Aorta (tissue), 5 donors: ENCODE measurements at places on chromosomes 11 and 22.

GRCh38 chr11:25247336-25247735 lies 750.5 kb downstream of the LUZP2 start:
- H3K27ac ChIP-seq = no peak overlapping the region
- no peak overlapping the region for H3K4me3 ChIP-seq
- no peaks in the 10 kb centered on the region for H3K27me3 ChIP-seq
- DNase-seq = no peak

GRCh38 chr11:110376711-110377324 lies 52.9 kb upstream of the FDX1 start:
- no peak for DNase-seq
- no peak overlapping the region for H3K27ac ChIP-seq
- H3K27me3 ChIP-seq = no peaks in the 10 kb centered on the region
- H3K4me1 ChIP-seq = no peaks in the 10 kb centered on the region

GRCh38 chr11:69406060-69406459 lies 75.4 kb upstream of the LINC01488 start:
- H3K4me1 ChIP-seq = no peaks in the 10 kb centered on the region
- H3K36me3 ChIP-seq = no peaks in the 10 kb centered on the region
- H3K27ac ChIP-seq = no peak overlapping the region
- no peak for DNase-seq
- H3K27me3 ChIP-seq = no peaks in the 10 kb centered on the region

DNA sequence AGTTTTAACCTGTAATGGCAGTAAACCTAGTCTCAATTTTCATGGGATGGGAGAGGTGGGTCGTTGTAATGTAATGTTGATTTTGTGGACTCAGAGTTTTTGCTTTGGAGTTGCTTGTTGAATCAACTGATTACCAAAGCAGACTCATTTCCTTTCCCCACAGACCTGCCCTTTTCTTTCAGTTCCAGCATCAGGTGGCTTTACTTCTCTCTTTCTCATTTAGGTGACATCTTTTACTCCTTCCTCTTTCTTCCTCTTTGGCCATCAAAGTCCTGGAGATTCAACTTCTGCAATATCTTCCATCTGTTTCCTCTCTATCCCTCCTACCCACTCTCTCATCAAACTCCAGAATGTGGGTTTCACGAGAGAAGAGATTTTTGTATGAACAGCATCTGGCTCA lies 313.9 kb downstream of the TMEM135 start:
- H3K36me3 ChIP-seq = no peaks in the 10 kb centered on the region
- no peak overlapping the region for H3K4me3 ChIP-seq
- no peak for DNase-seq
- no peak overlapping the region for H3K27ac ChIP-seq
- peaks cover 6% of the 10 kb centered on the region for H3K4me1 ChIP-seq

DNA sequence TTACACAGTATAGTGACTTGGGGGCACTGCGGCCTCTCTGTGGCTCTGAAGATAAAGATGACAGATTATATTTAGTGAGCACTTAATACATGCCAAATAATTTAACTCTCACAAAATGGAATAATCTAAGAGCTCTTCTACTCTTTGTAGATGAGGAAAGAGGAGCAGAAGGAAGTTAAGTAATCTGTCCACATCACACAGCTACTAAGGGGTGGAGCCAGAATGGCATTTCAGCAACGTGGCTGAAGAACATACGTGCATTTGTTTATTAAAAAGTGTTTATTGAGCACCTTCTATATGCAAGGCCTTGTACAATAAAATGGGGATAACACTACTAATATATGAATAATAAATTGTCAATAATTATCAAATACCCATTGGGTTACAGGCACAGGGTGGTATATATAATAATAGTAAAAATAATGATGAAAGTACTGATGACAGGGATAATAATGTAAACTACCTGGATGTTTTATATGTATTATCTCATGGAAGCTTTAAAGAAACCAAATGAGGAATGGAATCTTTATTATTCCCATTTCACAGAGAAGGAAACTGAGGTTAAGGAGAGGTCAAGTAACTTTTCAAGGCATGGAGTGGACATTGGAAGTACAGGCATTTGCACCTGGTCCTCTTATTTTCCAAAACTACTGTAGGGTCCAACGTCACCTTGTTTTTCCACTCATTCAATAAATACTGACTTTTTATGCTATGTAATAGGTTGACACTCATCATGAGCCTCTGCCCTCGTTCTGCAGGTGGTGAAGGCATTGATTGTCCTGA lies 38.0 kb upstream of the IL17RA start:
- no peak overlapping the region for H3K27ac ChIP-seq
- H3K27me3 ChIP-seq = no peaks in the 10 kb centered on the region
- H3K36me3 ChIP-seq = no peaks in the 10 kb centered on the region
- H3K4me1 ChIP-seq = no peaks in the 10 kb centered on the region

DNA sequence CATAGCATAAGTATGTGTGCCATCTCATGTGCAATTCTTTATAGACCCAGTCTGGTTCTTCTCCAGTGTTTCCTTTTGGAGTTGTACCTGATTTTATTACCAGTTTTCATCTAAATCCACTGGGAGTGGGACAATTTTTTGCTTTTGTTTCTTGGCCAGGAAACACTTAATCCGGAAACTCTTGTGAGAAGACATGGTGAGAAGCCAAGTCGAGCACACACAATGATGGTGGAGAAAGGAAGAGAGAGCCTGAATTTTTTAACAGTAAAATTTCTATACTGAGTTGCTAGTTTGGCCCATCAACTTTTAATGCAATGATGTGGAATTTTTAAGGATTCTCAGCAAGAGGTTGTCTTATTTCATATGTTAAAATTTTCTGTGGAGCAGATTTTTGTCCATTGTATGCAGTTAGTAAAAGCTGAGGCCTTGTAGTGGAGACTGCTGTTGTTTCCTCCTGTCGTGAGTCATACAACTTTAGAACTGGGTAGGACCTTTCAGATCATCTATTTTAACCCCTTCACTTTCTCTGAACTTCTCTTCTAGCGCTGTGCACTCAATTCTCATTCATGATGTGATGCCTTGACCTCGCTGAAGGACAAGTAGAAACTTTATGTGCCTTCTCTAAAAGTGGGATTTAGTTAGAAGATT lies 17.1 kb downstream of the FAR1 start:
- H3K27me3 ChIP-seq = no peaks in the 10 kb centered on the region
- peaks cover under 1% of the 10 kb centered on the region for H3K4me1 ChIP-seq
- H3K36me3 ChIP-seq = no peaks in the 10 kb centered on the region

GRCh38 chr22:28988457-28988856 lies 73.2 kb downstream of the C22orf31 start:
- DNase-seq = no peak
- H3K27ac ChIP-seq = peak overlapping the region; percentile 3
- no peaks in the 10 kb centered on the region for H3K27me3 ChIP-seq
- H3K36me3 ChIP-seq = no peaks in the 10 kb centered on the region
- peaks cover 12% of the 10 kb centered on the region for H3K4me1 ChIP-seq

DNA sequence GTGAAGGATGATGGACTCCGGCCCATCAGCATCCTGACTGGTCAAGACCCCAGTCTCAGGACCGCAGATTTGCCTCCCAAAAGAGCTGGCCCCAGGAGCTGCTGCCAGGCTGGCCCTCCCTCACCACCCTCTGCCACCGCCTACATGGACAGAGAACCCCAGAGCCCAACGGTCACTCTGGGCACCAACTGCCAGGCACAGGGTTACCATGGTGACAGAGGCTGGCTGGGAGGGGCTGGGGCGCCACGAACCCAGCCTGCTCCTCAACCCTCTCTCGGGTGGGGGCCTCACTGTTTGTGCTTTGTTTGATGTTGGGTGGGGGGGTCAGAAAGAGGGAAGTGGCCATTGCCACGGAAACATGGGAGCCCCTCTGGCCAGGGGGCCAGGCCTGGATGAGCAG lies 55.8 kb downstream of the ELFN2 start:
- H3K4me3 ChIP-seq = no peak overlapping the region
- H3K36me3 ChIP-seq = no peaks in the 10 kb centered on the region
- H3K4me1 ChIP-seq = no peaks in the 10 kb centered on the region
- H3K27me3 ChIP-seq = no peaks in the 10 kb centered on the region
- DNase-seq = no peak

- peak overlapping the region; percentile 52 for H3K4me3 ChIP-seq
Measured at GRCh38 chr11:69674267-69674885, 777 bp downstream of the LTO1 start.
